T-cell (primary cell): ENCODE measurements at places on chromosomes 6 and 20.
A peak's percentile ranks its signal among the peaks of the same experiment; 100 is the strongest.

GRCh38 chr6:130717657-130718056 is 109.5 kb upstream of the SMLR1 start:
- H3K36me3 ChIP-seq: no peaks in the 10 kb centered on the region
- DNase-seq: no peak
- H3K27ac ChIP-seq: no peak overlapping the region
- H3K27me3 ChIP-seq: no peaks in the 10 kb centered on the region

GRCh38 chr20:63022501-63022900 is 15.7 kb upstream of the BHLHE23 start:
- no peaks in the 10 kb centered on the region for H3K27me3 ChIP-seq
- no peak overlapping the region for H3K27ac ChIP-seq
- no peak overlapping the region for H3K4me3 ChIP-seq
- H3K36me3 ChIP-seq: no peaks in the 10 kb centered on the region

DNA sequence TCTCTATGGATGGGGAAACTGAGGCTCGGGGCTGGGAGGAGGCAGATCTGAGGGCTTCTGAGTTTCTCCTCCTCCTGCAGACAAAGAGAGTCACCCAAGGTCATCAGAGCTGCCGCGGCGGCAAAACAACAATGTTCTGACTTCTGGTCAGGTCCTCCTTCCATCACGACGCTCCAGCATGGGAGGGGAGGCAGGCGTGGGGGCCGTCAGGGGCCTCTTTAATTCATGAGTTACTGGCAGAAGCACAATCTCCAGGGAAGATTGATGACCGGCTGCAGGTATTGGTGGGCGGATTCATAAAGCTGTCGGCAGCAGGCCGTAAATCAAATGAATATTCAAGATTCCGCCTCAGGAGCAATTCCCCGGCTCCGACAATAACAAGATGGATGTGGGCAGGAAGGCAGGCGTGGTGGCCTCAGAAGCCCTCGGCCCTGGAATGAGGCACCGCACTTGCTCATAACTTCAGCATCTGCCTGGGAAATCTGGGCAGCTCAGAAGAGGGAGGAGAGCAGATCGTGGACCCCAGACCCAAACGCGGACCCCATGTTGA is 19.1 kb downstream of the PCK1 start:
- H3K27me3 ChIP-seq: peaks cover 2% of the 10 kb centered on the region
- H3K4me3 ChIP-seq: no peak overlapping the region
- H3K4me1 ChIP-seq: no peaks in the 10 kb centered on the region
- no peaks in the 10 kb centered on the region for H3K36me3 ChIP-seq
- no peak overlapping the region for H3K27ac ChIP-seq
- DNase-seq: no peak

GRCh38 chr6:13331516-13332348 is 3.4 kb upstream of the TBC1D7 start:
- H3K4me3 ChIP-seq: no peak overlapping the region
- H3K4me1 ChIP-seq: peaks cover 7% of the 10 kb centered on the region
- H3K27ac ChIP-seq: no peak overlapping the region
- no peaks in the 10 kb centered on the region for H3K27me3 ChIP-seq

DNA sequence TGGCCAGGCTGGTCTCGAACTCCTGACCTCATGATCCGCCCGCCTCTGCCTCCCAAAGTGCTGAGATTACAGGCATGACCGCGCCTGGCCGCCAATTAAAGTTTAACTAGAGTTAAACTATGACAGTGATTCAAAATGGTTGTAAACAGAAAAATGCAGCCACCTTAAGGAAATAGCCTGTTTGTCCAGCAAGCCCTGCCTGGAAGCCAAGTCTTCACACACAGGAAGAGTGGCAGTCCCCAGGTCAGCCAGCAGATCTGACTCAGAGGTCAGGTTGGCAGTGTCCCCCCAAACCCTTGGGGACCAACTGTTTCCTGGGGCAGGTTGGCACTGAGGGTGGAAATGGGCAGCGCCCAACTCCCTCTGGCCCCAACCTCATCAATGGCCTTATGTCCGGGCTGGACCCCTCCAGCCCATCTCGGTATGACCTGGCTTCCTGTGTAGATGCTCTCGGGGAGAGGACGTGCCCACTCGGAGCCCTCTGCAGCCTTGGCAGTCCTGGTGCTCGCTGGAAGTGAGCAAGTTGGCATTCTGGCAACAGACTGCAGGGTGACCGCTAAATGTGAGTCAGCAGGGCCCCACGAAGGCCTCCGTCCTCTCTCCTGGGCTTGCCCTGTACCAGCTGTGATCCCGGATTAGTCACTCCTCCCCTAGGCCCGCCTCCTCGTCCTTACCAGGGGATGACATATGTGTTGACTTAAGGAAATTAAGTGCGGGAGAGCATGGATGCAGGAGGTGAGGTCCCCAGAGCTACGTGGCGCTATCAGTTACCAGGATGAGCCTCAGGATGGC is 9.7 kb upstream of the HSP90AB1 start:
- H3K27ac ChIP-seq: peak overlapping the region; percentile 91
- peak overlapping the region; percentile 36 for H3K4me3 ChIP-seq
- no peaks in the 10 kb centered on the region for H3K36me3 ChIP-seq
- H3K27me3 ChIP-seq: no peaks in the 10 kb centered on the region
- peaks cover 11% of the 10 kb centered on the region for H3K4me1 ChIP-seq
- DNase-seq: peak; percentile 51

DNA sequence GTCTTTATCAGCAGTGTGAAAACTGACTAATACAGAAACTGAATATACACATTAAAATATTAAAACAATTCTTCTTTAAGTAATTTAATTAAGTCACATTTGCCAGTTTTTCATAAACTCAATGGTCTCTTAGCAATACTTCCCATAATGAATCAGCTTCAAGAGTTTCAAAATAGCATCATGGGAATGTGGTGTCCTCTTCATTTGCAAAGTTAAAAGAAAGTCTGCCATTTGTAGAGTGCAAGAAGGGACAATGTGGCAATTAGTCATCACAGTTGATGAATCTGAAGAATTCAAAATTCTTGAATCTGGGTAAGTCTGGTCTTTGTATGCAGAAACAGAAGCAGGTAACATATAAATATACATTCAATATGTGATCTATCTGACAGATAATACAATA is 38.7 kb downstream of the SYNE1 start:
- H3K4me1 ChIP-seq: no peaks in the 10 kb centered on the region
- H3K36me3 ChIP-seq: no peaks in the 10 kb centered on the region
- no peaks in the 10 kb centered on the region for H3K27me3 ChIP-seq
- no peak overlapping the region for H3K27ac ChIP-seq
- no peak overlapping the region for H3K4me3 ChIP-seq

DNA sequence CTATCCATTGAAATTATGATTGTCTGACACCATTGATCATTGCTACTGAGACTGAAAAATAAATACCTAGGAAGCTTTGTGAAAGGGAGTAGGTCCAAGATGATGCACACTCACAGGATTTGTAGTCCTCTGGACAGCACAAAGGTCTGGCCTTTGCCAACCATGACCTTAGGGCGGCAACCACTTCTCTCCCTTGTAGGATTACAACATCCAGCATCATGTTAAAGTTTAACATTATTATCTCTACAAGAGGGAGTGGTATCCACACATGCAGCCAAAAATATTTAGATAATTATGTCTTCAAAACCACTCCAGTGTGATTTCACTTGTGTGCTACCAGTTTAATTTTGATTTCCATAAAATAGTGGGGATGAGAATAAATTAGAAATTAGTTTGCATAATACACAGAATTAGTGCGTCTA is 51.1 kb upstream of the NHSL1 start:
- peaks cover 4% of the 10 kb centered on the region for H3K27me3 ChIP-seq
- H3K4me3 ChIP-seq: no peak overlapping the region
- H3K27ac ChIP-seq: no peak overlapping the region
- H3K36me3 ChIP-seq: no peaks in the 10 kb centered on the region

DNA sequence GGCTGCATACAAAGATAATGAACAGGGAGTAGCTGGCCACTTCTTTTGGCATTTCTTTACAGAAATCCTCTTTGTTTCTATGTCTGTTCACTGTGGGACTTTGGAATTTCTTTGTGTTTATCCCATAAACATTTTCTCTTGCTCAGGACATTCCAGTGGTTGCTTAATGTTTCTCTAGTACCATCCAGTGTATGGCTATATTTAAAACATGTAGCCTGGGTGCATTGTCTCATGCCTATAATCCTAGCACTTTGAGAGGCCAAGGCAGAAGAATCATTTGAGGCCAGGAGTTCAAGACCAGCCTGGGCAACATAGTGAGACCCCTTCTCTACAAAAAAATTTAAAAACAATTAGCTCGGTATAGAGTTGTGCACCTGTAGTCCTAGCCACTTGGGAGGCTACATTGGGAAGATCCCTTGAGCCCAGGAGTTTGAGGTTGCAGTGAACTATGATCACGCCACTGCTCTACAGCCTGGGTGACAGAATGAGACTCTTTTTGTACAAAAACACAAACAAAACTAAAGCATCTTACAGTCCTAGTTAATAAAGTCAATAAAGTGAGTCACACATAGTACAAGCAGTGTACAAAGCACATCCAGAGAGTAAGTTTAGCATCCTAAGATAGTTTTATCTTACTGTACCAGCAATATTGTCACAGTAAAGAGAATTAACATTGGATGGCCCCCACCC is 63.3 kb downstream of the ZFAND3 start:
- no peaks in the 10 kb centered on the region for H3K27me3 ChIP-seq
- no peaks in the 10 kb centered on the region for H3K36me3 ChIP-seq
- H3K27ac ChIP-seq: no peak overlapping the region
- H3K4me3 ChIP-seq: no peak overlapping the region
- H3K4me1 ChIP-seq: no peaks in the 10 kb centered on the region
- DNase-seq: no peak

DNA sequence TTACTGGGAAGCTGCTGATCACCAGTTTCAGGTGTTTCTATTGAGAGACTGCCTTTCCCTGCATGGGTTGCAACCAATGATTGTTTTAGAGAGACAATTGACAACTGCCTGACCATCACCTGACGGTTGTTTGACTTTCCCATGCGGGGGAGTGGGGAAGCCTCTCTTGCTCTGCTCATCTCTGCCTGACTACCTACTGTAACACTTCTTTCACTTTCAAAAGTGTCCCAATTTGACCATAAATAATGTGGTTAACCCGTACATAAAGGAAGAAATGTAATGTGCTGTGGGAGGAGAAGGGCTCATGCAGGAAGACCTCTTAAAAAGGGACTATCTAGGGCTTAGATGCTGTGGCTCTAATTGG is 122.1 kb upstream of the PHACTR1 start:
- no peaks in the 10 kb centered on the region for H3K36me3 ChIP-seq
- H3K4me3 ChIP-seq: no peak overlapping the region
- DNase-seq: no peak
- no peaks in the 10 kb centered on the region for H3K4me1 ChIP-seq
- H3K27ac ChIP-seq: no peak overlapping the region
- H3K27me3 ChIP-seq: peaks cover 2% of the 10 kb centered on the region

DNA sequence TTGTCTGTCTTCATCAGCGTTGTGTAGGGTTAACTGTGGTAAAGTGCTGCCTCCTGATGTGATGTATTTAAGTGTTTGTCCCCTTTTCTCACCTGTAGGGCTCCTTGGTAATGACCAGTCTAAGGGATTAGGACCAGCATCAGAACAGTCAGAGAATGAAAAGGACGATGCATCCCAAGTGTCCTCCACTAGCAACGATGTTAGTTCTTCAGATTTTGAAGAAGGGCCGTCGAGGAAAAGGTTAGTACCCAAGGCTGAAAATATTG is 164.2 kb downstream of the JARID2 start:
- no peak overlapping the region for H3K27ac ChIP-seq
- H3K4me3 ChIP-seq: no peak overlapping the region
- peaks cover 18% of the 10 kb centered on the region for H3K4me1 ChIP-seq
- DNase-seq: no peak

GRCh38 chr6:128138694-128139093 is 237.8 kb upstream of the THEMIS start:
- no peak overlapping the region for H3K27ac ChIP-seq
- no peaks in the 10 kb centered on the region for H3K4me1 ChIP-seq
- no peaks in the 10 kb centered on the region for H3K36me3 ChIP-seq

GRCh38 chr6:130598021-130598989 is 228.9 kb upstream of the SMLR1 start:
- peaks cover 3% of the 10 kb centered on the region for H3K4me1 ChIP-seq
- H3K36me3 ChIP-seq: no peaks in the 10 kb centered on the region
- no peaks in the 10 kb centered on the region for H3K27me3 ChIP-seq
- DNase-seq: no peak

GRCh38 chr20:37922016-37922415 is 19.1 kb downstream of the VSTM2L start:
- no peaks in the 10 kb centered on the region for H3K36me3 ChIP-seq
- H3K27ac ChIP-seq: no peak overlapping the region
- DNase-seq: no peak
- H3K4me3 ChIP-seq: no peak overlapping the region
- no peaks in the 10 kb centered on the region for H3K27me3 ChIP-seq
- no peaks in the 10 kb centered on the region for H3K4me1 ChIP-seq

- no peak overlapping the region for H3K27ac ChIP-seq
- no peak overlapping the region for H3K4me3 ChIP-seq
- H3K4me1 ChIP-seq: no peaks in the 10 kb centered on the region
- no peaks in the 10 kb centered on the region for H3K36me3 ChIP-seq
- no peaks in the 10 kb centered on the region for H3K27me3 ChIP-seq
These were observed 64.5 kb upstream of the PMEPA1 start for GRCh38 chr20:57774111-57774880.

DNA sequence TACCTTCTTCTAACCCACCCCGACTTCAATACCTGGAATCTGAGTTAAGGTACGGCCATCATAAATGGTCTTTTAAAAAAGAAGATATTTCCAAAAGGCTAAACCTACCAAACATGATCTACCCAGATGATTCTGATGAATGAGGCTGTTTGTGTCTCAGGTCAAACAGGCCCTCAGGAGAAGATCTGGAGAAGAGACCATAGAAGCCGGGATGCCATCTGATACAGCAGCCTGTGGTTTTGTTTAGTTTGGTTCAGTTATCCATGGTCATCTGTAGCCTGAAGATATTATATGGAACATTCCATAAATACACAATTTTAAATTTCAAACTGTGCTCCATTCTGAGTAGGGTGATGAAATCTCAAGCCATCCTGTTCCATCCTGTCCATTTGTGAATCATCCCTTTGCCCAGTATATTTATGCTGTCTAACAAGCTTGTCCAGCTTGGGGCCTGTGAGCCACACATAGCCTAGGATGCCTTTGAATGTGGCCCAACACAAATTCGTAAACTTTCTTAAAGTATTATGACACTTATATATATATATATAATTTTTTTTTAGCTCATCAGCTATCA is 4.0 kb upstream of the CAP2 start:
- DNase-seq: no peak
- H3K4me1 ChIP-seq: no peaks in the 10 kb centered on the region
- peaks cover 5% of the 10 kb centered on the region for H3K27me3 ChIP-seq
- no peak overlapping the region for H3K4me3 ChIP-seq
- no peaks in the 10 kb centered on the region for H3K36me3 ChIP-seq
- H3K27ac ChIP-seq: no peak overlapping the region

DNA sequence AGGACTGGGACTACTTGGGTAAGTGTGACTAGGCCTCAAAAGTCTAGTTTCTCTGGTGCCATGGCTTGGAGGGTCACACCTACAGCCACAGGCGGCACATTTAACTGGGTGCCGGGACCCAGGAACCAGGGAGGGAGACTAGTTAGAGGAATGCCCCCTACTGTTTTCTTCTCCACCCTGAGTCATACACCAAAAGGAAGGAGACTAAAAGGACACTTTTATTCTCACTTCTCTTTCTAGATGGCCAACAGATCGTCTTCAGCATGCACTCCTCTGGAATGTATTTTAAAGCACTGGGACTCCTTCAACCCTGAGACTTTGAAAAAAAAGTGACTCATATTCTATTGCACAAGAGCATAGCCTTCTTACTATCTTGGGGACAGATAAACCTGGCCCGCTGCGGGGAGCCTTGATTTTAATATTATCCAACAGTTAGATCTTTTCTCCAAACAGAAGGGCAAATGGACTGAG is 33.4 kb downstream of the PLN start:
- DNase-seq: no peak
- peaks cover 7% of the 10 kb centered on the region for H3K36me3 ChIP-seq
- H3K27me3 ChIP-seq: no peaks in the 10 kb centered on the region
- H3K27ac ChIP-seq: no peak overlapping the region
